ENCODE measurements at places on chromosomes 2 and 18.

GRCh38 chr18:70659036-70659925 is 370.4 kb downstream of the SOCS6 start:
- no peak for DNase-seq

- DNase-seq = no peak
These were observed 249.4 kb downstream of the GRB14 start for GRCh38 chr2:164371916-164372315.

DNA sequence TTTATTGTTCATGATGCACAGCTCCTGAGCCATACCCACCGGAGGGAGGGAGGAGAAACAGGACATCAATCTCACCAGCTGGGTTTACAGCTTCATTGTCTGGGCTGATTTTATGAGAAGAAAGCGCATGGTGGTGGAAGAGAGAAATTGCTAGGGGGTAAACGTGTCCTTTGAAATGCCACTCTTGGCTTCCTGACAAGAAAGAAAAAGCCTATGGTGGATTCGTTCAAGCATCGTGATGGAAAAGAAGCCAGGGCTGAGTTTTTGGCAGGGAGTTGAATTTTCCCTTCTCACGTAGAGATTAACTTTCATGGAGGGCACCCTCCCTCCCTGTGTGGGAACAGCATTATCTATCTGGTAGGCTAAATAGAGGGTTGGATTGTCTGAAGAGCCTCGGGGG is 502.0 kb downstream of the SLC4A3 start:
- DNase-seq = no peak

- DNase-seq = no peak
These were observed 107.1 kb downstream of the CDC42EP3 start for GRCh38 chr2:37564356-37564755.

DNA sequence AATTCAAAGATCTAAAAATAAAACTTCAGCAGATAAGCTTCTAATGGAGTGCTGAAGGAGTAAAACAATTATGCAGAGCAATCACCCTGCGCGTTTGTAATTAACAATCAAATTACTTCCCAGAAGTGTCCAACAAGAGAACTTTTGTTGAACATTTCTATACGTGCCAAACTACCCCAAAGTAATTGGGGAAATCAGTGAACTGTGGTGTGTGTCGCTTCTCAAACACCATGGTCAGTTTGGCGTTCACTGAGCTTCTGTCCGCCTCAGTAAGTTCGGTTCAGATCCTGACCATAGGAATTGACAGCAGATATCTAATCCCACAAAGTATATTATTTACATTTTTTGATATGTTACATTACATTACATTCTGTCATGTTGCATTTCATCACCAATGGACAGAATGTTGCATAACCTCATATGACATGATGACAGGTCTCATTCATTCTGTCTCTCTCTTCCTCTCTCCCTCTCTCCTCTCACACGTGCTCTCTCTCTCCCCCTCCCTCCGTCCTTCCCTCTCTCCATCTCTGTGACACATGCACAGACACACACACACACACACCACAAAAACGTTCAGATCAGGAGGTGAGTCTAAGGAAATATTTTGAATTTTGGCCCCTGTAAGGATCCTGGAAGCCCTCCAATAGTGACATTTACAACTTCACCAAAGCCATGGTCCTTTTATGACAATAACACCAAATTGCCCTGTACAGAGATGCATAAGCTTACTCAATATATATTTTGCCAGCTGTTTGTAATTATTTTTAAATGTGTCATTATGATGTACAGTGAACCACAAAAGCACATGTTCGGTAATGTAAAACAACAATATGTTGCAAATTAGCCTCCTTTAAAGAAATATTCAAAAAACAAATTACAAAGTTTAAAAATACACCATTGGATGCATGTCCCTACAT is 269.2 kb downstream of the FIGN start:
- DNase-seq = no peak

DNA sequence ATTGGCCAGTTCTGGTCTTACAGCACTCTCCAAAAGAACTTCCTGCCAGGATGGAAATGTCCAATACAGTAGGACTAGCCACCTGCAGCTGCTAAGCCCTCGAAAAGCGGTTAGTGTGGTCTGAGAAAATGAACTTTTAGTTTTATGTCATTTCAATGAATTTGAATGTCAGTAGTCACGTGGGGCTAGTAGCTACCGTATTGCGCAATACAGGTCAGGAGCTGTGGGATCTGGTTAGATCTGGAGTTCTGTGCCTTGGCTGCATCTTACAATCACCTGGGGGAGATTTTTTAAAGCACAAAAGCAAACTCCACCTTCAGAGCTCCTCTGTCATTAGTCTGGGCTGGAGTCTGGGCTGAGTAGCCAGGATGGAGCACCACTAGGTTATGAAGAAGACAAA is 35.9 kb downstream of the C1QL2 start:
- DNase-seq = no peak

- DNase-seq = no peak
These were observed 138.7 kb upstream of the CCDC150 start for GRCh38 chr2:196500686-196501431.

GRCh38 chr2:184523732-184524131 is 74.6 kb upstream of the ZNF804A start:
- DNase-seq = no peak

DNA sequence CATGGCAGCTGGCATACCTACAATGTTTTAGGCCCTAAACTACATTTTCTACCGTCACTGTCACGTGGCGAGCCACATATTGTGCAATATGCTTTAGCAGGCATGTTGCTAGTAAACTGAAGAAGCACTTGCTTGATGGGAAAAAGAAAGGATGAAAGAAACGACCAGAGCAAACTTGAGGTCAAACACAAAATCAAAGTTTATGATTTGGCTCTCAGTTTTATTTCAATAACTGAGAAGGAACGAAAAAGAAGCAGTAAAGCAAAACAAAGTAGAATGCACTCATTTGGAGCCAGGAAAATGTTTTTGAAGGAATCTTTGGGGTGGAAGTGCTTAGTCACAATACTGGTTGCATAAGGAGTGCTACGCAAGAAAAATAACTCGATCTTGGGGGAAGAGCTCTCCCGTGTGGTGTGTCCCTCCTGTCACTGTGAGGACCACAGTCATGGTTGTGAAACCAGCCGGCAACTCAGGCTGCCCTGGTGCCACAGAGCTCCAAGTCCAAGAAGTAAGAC is 349.8 kb downstream of the RBM43 start:
- no peak for DNase-seq

- DNase-seq = no peak
These were observed 7.7 kb upstream of the TTC39C start for GRCh38 chr18:24006712-24007313.

- DNase-seq = no peak
These were observed 13.9 kb upstream of the GYPC start for GRCh38 chr2:126642031-126642430.

GRCh38 chr2:113158884-113159553 is 14.8 kb upstream of the PSD4 start:
- no peak for DNase-seq

GRCh38 chr18:35497027-35497369 is 762 bp downstream of the INO80C start:
- no peak for DNase-seq

- DNase-seq = no peak
These were observed 6.7 kb upstream of the SALL3 start for GRCh38 chr18:78972930-78973331.

DNA sequence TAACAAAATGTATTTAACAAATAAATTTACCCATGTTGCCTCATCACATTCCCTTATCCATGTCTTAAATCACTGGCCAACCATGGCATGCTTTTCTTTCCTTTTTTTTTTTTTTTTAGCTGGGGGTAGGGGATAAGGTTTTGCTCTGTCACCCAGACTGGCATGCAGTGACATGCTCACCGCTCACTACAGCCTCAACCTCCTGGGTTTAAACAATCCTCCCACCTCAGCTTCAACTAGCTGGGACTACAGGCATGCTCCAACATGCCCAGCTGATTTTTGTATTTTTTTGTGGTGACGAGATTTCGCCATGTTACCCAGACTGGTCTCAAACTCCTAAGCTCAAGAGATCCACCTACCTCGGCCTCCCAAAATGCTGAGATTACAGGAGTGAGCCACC is 266.4 kb downstream of the THSD7B start:
- DNase-seq = no peak

DNA sequence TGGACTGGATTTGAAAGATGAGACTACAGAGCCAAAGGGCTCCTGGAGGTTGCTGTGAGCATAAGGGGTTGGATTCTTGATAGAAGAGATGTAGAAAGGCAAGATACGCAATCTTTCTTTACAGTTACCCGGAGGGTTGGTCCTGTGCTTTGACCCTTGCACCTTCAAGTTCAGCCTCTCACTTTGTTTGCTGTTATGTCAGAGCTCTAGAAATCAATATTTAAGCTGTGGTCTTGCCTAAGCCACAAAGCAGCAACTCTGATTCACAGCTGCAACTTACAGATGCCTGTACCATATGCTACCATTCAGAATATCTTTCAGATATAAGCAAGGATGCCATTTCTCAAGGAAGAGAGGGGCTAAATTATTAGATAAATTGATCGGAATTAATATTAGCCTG is 943.1 kb upstream of the LRRTM1 start:
- DNase-seq = no peak

DNA sequence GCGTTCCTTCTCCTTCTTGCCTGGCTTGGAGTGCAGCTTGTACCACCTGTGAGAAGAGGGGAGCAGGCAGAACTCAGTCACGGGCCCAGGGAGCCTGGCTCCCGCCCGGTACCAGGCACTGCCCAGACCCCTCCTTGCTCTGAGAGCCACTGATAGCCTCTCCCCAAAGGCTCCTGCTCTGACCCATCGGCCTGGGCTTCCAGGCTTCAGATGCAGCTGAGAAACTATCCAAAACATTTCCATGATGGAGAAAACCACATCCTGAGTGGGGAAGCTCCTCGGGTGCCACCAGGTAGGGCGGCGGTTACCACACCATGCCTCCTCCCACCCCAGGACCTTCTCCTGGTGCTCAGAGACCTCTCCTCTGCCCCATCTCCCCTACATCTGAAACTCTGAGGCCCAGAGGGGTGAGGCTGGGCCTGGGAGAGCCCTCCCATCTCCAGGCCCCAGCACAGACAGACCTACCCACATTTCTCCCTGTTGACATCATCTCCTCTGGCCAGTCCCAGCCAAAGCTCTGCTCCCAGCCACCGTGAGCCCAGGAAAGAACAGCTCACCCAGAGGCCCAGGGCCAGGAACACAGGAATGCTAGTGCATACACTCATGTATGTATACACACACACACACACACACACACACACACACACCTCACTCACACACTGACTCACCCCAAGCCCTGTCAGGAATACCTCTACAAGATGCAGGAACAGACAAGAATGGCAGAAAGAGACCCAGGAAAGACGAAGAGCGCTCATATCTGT is 17.9 kb upstream of the SFXN5 start:
- no peak for DNase-seq

DNA sequence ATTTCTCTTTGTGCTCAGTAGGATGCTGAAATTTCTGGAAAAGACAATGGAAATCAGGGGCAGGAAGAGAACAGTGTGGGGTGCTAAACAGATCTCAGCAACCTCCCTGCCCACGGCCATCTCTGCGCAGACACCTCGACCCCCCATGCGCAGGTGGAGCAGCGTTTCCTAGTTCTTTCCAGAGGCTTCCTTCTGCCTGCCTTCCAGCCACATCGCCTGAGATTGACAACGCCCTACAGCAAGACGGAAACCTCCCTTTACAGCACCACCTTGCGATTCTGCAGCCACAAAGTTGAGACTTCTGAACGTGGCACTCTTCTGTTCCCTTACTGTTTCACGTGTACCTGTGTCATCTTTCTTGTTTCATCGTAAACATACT is 31.4 kb upstream of the CASP8 start:
- DNase-seq = no peak

DNA sequence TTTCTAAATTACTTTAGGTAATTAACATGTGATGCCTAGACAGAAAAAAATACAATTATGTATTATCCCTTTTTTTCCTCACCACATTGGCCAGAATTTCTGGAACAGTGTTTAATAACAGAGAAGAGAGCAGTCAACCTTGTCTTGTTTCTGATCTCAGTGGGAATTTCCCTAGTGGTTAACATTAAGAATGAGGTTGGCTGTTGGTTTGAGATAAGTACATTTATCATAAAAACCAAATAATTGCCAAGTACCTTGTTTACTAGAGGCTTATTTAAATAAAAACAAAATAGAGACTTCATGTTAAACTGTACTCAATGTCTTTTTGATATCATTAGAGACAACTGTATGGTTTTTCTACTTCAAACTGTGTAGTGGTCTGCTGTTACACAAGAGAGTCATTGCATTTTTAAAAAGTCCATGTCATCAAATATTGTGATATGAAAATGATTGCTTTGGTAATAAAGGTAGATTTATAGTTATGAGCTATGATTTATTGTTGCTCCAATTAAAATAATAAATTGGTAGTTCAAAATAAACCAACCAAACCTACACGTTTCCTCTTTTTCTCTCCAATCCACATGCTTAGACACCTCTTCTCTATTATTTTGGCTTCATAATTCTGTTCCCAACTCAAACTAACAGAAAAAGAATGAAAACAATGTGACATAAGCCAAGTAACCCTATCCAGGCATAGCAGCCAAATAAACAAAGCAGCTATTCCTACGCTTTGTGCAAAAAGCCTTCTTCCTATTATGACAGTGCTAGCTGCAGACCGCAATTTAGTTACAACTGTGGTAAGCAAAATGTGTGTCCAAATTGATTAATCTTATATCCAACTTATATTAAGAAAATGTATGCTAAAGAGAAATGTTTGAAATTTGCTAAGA is 20.9 kb upstream of the TANK start:
- no peak for DNase-seq

GRCh38 chr2:189841019-189841418 is 56.8 kb downstream of the PMS1 start:
- no peak for DNase-seq

DNA sequence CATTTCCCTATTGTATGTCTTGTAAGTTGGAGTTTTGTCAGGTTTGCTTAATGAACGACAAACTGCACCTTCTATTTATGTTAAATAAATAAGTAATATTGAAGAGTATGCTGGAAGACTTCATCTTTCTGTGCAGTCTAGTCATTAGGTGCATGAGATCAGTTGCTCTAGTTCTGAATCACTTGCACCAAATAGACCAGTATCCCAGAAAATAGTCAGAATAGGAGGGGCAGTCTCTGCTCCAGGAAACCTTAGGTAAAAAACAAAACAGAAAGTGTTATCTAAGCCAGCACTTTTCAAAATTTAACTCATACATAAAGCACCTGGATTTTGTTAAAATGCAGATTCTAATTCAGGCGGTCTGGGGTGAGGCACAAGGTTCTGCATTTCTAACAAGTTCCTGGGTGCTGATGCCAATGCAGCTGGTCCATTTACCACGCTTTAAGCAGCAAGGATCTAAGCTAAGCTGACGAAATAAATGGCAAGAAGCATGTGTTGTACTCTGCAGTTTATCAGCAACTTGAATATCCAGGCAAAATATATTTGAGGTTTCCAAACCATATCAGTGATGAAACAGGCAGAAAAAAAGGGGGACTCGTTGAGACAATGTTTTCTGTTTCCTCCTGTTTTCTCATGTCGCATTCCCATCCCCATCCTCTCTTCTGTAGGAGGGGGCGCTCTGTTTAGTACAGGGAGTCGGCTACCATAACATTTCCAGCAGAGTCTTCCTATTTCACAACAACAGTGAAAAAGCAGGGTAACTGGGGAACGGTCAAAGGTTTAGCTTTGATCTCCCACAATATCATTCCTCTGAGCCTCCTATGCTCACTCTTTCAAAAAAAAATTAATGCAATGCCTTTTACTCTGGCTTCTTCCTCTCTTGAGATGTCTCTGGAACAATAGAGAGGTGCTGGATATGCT is 106.4 kb downstream of the MBD2 start:
- DNase-seq = no peak

GRCh38 chr2:96345438-96345837 is 9.9 kb downstream of the NCAPH start:
- no peak for DNase-seq

- no peak for DNase-seq
These were observed 13.7 kb downstream of the GPR17 start for GRCh38 chr2:127659408-127660290.

GRCh38 chr18:34867520-34867919 is 157.4 kb downstream of the DTNA start:
- DNase-seq = no peak
